ENCODE measurements at places on chromosomes 13 and 19. TPM values are rescaled to one million over a fixed set of nuclear protein-coding genes. Genes with fewer than 3 reads are reported as not detected.

The ADPRHL1 gene
- 124 TPM for total RNA-seq

The OLFM4 gene
- total RNA-seq: 3.1 TPM

The CALR3 gene
- total RNA-seq: under 0.01 TPM

The MATK gene
- total RNA-seq: 0.52 TPM

The PRX gene
- total RNA-seq: 8.4 TPM

The FFAR1 gene
- not detected for total RNA-seq

The PRR19 gene
- not detected for total RNA-seq

The FXYD7 gene
- 0.52 TPM for total RNA-seq

The ZNF556 gene
- total RNA-seq: 19.3 TPM

The TSHZ3 gene
- 6.3 TPM for total RNA-seq

The TNFRSF19 gene
- 13.0 TPM for total RNA-seq

The CYP4F2 gene
- total RNA-seq: not detected

The ATP12A gene
- total RNA-seq: not detected

The KLF5 gene
- total RNA-seq: 11.0 TPM

The TEX29 gene
- total RNA-seq: not detected

The CCNA1 gene
- total RNA-seq: 0.52 TPM

The KCNC3 gene
- under 0.01 TPM for total RNA-seq

The B3GLCT gene
- 30.3 TPM for total RNA-seq

The SWSAP1 gene
- 0.52 TPM for total RNA-seq

The MBD3 gene
- 51.7 TPM for total RNA-seq

The ARRDC2 gene
- total RNA-seq: 5.7 TPM

The C13orf42 gene
- total RNA-seq: not detected

The CYP2A6 gene
- total RNA-seq: not detected

The LILRB4 gene
- total RNA-seq: 0.52 TPM

The CABP5 gene
- total RNA-seq: not detected

The CASP14 gene
- not detected for total RNA-seq

The GNG7 gene
- 1.6 TPM for total RNA-seq

The B9D2 gene
- 2.1 TPM for total RNA-seq

The RGL3 gene
- total RNA-seq: not detected

The RUBCNL gene
- 3.7 TPM for total RNA-seq

The TMPRSS9 gene
- total RNA-seq: under 0.01 TPM

The ZNF541 gene
- not detected for total RNA-seq

The ZNF91 gene
- total RNA-seq: 40.7 TPM

The S1PR5 gene
- total RNA-seq: 1.6 TPM

The HRC gene
- 78.3 TPM for total RNA-seq

The LGI4 gene
- total RNA-seq: 5.2 TPM

The GPR12 gene
- not detected for total RNA-seq

The TICAM1 gene
- total RNA-seq: 1.6 TPM

The GSK3A gene
- total RNA-seq: 5.2 TPM

The FGF22 gene
- not detected for total RNA-seq
